ENCODE measurements at places on chromosomes 2 and 18.

DNA sequence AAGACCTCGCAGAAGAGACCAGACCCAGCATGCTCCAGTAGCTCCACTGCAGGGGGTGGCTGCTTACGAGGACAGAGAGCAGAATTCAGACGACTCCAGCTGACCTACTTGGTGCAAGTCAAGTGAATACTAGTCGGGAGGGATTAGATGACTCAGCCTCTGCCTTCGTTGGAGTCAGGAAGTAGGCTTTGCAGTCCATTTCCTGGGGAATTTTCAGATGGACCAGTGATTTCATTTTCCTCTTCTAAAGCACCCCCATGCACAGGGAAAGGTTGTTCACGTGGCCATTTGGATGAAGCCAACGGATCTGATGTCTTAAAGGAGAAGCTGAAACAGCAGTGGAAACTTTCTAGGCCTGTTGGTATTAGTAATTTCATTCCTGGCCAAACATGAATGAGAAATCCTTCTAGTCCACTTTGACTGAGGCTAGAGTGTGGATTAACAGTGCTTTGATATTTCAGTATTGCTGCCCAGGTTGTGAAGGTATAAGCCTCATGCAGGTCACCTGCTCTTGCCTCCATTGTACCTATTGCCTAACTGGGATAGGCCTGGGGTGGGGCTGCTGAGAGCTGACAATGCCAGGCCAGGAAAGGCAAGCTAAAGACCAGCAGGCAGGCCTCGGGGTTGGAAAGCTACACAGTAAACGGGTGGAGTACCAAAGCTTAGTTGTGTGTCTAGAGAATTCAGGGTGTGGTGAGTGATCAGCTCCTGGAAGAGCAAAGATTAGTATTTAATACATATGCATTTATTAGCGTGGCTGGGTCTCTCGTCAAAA is 117.6 kb upstream of the FOSL2 start:
- no peak for DNase-seq

- no peak for DNase-seq
These were observed 19.2 kb downstream of the EDAR start for GRCh38 chr2:108969856-108970255.

- no peak for DNase-seq
These were observed 35.5 kb upstream of the GNAL start for GRCh38 chr18:11653521-11653920.

GRCh38 chr18:22625406-22625805 is 207.7 kb upstream of the CTAGE1 start:
- no peak for DNase-seq
